Activated naive CD4-positive, alpha-beta T cell treated with anti-CD3 and anti-CD28 coated beads for 36 hours (primary cell): ENCODE measurements at places on chromosomes 1 and 21. TPM values are rescaled to one million over a fixed set of nuclear protein-coding genes. Genes with fewer than 3 reads are reported as not detected.

GRCh38 chr1:162385280-162385623 is 3.7 kb downstream of the C1orf226 start:
- H3K27ac ChIP-seq, result no peak overlapping the region
- H3K27me3 ChIP-seq, result peaks cover 8% of the 10 kb centered on the region
- DNase-seq, result no peak
- H3K36me3 ChIP-seq, result no peaks in the 10 kb centered on the region
- H3K4me3 ChIP-seq, result no peak overlapping the region

Gene NBPF8
- total RNA-seq, result 28.8 TPM

DNA sequence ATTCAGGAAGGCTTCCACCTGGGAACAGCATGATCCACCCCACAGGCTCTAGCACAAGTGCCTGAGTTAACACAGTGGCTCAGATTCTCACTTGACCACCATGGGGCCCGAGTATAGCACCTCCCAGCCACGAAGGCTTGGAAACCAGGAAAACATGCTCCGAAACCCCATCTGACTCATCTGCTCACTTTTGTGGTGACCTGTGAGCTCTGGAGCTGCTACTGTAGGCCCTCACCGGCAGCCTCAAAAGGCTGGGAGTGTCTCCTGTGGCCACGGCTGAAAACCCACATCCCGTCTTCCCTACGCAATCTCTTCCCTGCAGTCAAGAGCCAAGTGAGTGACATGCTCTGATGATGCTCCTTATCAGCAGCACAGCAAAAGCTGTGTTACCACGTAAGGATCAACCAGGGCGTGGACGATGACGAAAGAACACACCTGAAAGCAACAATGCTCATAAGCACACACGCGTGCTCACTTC is 81.4 kb downstream of the TGFBR3 start:
- no peaks in the 10 kb centered on the region for H3K27me3 ChIP-seq
- DNase-seq, result peak; percentile 94
- peaks cover 37% of the 10 kb centered on the region for H3K4me1 ChIP-seq
- peak overlapping the region; percentile 60 for H3K4me3 ChIP-seq
- H3K27ac ChIP-seq, result peak overlapping the region; percentile 98
- H3K36me3 ChIP-seq, result no peaks in the 10 kb centered on the region

GRCh38 chr21:36297938-36298572 is 21.9 kb upstream of the MORC3 start:
- H3K4me3 ChIP-seq, result peak overlapping the region; percentile 40
- H3K4me1 ChIP-seq, result peaks cover 50% of the 10 kb centered on the region

DNA sequence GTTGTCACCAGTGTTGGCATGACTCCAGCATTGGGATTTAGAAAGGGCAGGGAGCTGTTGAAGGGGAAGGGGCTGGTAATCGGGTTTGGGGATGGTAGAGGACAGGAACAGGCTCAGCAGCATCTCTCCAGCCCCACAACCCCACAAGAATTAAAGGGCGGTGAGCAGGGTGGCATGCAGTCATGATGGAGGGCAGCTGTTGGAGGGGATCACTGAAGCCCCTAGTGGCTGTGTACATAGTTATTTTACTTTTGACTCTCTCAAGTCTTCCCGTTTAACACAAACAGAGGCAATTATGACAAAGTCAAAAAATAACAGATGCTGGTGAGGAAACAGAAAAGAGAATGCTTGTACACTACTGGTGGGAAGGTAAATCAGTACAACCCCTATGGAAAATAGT is 213.8 kb downstream of the URB2 start:
- H3K36me3 ChIP-seq, result no peaks in the 10 kb centered on the region
- DNase-seq, result no peak
- no peak overlapping the region for H3K27ac ChIP-seq
